ENCODE measurements at places on chromosomes 4 and X.

GRCh38 chr4:17463606-17464005 is 48.3 kb downstream of the QDPR start:
- DNase-seq = no peak

- no peak for DNase-seq
Measured at GRCh38 chrX:24387724-24388123, 27.3 kb downstream of the SUPT20HL1 start.

- no peak for DNase-seq
Measured at GRCh38 chr4:95167805-95168204, 381.0 kb downstream of the UNC5C start.

DNA sequence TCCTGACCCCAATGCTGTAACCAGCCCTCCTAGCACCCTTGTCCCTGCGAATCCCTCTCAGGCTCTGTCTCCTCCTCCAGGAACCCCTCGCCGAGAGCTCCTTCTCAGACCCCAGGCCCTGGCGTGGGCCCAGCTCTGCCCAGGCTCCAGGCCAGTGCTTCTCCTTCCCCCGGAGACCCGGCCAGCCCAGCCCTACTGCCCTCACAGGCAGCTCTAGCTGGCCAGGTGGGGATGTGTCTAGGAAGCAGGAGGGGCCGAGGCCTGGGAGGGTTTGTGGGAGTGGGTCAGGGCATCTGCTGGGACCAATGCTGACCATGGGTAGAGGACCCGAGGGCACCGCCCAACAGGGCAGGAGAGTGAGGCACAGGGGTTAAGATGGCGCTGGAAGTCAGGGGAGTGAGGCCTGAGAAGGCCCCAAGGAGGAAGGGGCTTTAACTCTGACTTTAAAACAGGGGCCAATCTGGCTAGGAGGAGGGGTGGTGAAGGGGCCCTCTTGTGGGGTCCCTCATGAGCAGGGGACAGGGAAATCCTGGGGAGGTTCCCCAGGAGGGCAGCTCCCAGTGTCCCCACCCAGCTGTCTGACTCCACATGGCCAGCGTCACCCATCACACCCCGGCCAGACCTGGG is 64.7 kb upstream of the NKX1-1 start:
- no peak for DNase-seq

- DNase-seq = no peak
Measured at GRCh38 chrX:106281383-106281782, 113.3 kb downstream of the PWWP3B start.

- DNase-seq = peak; percentile 27
Measured at GRCh38 chrX:15204130-15204751, 65.6 kb downstream of the ASB9 start.

DNA sequence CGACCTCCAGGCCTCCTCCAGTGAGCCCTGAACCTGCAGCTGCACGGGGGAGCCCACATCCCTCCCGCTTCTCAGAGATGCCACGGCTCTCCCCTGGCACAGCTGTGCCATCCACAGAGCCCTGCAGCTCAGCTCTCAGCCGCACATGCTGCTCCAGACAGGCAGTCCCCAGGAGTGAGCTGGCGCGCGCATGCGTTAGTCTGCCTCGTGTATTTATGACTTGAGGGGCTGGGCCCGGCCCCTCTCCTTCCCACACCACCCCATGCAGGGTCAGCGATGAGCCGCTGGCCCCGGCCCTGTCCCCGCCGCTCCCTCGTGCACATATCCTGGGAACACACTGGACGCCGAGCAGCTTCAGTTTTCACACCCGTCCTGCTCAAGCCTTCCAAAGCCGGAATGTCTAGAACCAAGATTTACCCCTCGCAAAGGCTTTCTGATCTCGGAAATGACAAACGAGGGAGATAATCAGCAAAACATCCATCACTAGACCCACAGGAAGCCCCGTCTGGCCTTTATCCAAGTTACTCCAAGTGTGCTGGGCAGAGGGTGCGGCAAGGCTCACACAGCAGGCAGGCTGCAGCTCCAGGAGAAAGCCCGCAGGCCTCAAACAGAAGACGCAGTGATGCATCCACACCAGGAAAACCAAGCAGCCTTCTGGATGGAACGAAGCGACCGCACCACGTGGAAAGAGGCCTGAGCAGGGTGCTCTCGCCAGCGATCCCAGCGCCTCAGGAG is 24.3 kb downstream of the GAK start:
- no peak for DNase-seq

DNA sequence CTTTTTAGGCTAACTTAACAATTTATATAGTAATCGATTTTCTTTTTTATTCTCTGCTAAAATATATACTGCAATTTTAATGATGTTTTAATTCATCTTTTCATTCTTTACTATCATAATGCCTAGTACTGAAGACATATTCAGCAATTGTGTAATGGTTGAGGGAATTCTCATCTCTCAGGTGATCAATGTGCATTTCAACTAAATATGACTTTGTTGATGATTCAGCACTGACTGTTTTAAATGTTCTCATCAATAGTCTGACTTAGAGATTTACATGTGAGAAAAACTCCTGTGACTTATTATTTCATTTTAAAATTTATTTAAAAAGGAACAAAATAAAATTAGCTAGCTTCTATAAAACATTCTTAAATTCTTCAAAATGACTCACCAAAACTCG is 1450.3 kb downstream of the STIM2 start:
- no peak for DNase-seq

GRCh38 chr4:125801373-125801772 is 486.6 kb downstream of the FAT4 start:
- no peak for DNase-seq

DNA sequence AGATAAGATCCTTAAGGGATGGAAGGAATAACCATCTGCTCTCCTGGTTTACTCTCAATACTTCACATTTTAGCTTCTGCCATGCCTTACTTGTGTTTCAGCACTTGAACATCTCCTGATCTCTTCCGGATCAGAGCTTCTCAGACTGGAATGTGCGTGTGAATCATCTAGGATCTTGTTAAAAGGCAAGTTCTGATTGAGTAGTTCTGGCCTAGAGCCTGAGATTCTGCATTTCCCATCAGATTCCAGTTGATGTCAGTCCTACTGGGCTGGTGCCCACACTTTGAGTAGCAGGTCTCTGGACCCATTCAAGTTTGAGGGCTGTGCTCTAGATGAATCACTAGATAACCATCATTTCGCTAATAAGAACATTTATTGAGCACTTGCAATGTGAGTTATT is 20.0 kb downstream of the NDP start:
- no peak for DNase-seq

DNA sequence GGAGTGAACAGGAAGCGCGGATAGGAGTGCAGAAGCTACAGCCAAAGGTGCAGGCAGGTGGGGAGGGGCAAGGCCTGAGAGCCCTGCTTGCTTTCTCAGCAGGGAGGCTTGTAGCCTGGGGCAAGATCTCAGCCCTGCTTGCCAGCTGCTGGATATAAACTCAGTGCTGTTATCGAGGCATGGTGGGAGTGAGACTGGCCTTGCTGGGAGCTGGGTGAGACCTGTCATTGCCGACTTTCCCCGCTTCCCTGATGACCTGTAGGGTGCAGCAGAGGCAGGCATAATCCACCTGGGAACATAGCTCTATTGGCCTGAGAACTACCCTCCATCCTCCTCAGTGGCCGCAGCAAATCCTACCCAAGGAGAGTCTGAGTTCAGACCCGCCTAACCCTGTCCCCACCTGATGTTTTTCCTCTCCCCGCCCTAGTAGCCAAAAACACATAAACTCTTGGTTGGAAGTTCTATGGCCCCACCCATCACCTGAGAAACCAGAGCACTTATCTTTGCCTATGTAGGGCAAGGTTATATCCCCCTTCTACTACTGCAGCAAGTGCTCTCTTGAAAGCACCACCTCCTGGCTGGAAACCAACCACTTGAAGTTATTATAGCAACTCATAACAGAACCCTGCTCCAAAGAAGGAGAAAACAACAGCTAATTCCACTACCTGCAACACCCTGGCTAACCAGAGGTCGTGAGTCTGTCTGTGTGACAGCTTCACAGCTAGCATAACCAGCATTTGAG is 80.7 kb downstream of the FHIP1A start:
- DNase-seq = no peak

DNA sequence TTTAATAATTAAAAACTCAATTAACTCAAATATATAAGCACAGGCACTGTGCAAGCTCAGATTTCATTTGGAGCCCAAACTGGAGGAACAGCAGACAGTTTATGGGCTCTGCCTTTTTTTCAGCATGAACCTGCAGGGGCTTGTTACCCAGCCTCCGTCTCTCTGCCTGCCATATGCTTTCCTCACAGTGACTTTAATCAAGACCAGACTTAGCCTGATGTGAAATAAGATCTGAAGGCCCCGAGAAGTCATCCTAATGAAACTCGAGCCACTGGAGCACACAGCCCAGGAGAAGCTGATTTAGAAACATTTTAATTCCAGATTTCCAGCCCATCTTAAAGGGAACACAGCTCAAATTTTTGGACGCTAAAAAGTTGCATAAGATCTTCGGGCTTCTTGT is 55.6 kb downstream of the SPATA18 start:
- no peak for DNase-seq

- DNase-seq = no peak
Measured at GRCh38 chr4:65654976-65655375, 15.3 kb downstream of the EPHA5 start.

Measured in GM20000 (cell line).